Fibroblast of villous mesenchyme (primary cell): ENCODE measurements at places on chromosomes 7 and 10. TPM values are rescaled to one million over a fixed set of nuclear protein-coding genes. Genes with fewer than 3 reads are reported as not detected.

The ACTR3C gene
- 7.4 and 13.4 TPM in 2 replicates for total RNA-seq

The PPP1R3C gene
- 57.0 and 109 TPM in 2 replicates for total RNA-seq

The HOXA10 gene
- 39.0 and 47.1 TPM in 2 replicates for total RNA-seq

The TMEM213 gene
- total RNA-seq = not detected in 2 replicates

The CEP55 gene
- total RNA-seq = 20.0 and 35.0 TPM in 2 replicates

The BLNK gene
- not detected in 2 replicates for total RNA-seq

The TES gene
- total RNA-seq = 93.3 and 101 TPM in 2 replicates

The C10orf105 gene
- total RNA-seq = under 0.01 TPM in 1 of 2 replicates, not detected in the other

The SPRN gene
- 0.32 and 0.43 TPM in 2 replicates for total RNA-seq

The C1QL3 gene
- total RNA-seq = not detected in 2 replicates

The PRSS58 gene
- not detected in 2 replicates for total RNA-seq

The POM121C gene
- 9.7 and 10.8 TPM in 2 replicates for total RNA-seq

The SFRP4 gene
- total RNA-seq = 0.32 and 0.43 TPM in 2 replicates

The PALD1 gene
- total RNA-seq = 0.32 TPM in 1 of 2 replicates, not detected in the other

The ZNF736 gene
- 7.4 and 8.6 TPM in 2 replicates for total RNA-seq
